ENCODE measurements at places on chromosomes 16 and 17.
A peak's percentile ranks its signal among the peaks of the same experiment; 100 is the strongest.

DNA sequence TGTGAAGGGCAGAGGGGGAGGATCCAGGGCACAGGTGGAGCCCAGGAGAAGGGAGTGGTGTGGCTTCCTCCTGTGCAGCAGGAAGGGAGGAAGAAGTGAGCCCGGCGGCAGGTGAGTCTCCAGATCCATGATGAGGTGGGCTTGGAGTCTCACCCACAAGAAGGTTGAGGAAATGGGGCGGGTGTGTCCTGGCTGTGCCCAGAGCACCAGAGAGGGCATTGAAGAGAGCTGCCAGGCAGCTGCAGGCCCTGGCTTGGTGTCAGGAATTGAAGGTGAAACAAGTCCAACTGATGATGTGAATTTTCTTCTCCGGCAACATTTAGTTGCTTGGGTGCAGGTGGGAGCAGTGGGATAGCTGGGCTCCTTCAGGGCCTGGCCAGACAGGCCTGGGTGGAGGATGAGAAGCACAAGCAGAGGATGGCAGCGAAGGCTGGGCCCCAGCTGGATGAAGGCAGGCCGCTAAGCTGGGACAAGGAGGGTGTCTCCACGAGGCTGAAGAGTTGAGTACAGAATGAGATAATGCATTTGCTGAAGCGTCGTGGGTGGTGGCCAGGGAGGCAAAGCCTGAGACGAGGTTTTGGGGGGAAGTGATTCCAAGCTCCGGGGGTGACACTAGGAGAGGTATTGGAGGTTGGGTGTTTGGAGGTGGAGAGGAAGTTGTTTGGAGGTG, 18.3 kb downstream of the NT5M start:
- DNase-seq = no peak

DNA sequence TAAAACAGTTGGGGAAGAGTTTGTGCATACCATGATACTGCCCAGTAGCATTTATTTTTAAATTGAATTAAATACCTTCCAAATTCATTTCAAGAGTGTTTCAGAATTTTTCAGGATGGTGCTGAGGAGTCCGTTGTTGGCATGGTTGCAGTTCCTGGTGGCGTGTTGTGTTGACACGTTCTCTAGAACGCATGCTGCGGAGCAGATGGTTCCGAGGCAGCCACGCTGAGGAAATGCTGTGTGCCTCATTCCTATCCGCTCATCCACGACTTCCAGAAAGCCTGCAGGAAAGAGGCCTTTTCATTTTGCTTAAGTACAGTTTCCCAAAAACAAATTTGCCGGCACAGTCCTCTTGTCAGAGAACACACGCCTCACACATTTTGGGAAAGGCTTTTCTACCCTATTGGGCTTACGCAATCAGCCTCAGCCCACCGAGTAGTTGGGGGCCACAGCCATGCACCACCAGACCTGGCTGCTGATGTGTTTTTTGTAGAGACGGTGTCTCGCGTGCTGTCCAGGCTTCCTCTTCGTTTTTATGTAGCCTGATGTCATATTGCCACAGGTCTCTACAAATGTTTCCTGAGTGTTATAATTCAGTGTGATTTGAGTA, 32.1 kb upstream of the IL17C start:
- no peak for DNase-seq

DNA sequence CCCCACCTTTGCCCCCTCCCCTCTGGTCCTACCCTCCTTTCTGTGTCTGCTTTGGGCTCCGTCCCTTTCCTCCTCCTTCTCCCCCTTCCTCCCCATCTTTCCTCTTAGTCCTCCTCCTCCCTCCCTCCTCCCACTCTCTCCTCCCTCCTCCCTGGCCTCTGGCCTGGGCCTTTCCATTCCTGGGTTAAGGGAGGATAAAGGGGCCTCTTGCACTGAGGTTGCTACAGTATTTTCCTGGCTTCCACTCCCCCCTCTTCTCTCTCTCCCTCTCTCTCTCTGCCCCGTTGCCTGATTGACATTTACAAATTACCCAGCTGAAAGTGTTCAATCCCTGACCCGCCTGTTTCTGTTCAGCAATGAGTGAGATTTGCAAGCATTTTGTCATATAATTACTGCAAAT, 44.0 kb downstream of the MRM1 start:
- no peak for DNase-seq

- DNase-seq = no peak
These were observed 40.4 kb upstream of the NDRG4 start for GRCh38 chr16:58459344-58460218.

DNA sequence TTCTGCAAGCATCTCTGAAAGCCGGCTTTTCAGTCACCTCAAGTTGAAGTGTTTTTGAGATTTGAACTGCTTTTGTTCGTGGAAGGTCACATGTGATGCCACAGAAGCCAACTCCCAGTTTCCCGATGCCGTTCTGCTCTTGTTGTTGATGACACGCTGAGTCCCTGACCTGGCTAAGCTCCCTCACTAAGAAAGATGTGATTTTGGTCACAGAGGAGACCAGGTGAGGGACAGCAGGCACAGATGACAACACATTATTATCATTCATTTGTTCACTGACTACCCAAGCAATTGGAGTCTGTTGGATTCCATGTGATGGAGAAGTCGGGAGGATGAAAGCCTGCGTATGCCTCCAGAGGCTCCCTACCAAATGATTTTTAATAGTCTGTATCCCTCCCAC, 822.4 kb upstream of the RBFOX1 start:
- no peak for DNase-seq

DNA sequence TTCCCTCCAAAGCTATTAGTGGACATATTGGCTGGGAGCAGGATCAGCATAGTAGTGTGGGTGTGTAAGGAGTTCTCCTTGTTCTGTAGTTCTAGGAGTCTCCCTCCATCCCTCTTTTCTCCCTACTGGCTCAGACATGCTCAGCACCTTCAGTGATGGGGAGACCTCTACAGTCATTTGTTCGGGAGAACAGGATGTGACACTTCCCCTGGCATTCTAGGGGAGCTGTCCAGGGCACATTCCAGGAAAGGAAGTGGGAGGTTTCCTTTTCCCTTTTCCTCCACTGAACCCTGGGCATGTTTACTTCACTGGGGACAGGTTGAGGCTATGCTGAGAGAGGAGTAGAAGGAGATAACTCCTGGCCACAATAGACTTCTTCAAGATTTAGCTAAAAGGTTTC, 86.5 kb downstream of the MYH13 start:
- no peak for DNase-seq

DNA sequence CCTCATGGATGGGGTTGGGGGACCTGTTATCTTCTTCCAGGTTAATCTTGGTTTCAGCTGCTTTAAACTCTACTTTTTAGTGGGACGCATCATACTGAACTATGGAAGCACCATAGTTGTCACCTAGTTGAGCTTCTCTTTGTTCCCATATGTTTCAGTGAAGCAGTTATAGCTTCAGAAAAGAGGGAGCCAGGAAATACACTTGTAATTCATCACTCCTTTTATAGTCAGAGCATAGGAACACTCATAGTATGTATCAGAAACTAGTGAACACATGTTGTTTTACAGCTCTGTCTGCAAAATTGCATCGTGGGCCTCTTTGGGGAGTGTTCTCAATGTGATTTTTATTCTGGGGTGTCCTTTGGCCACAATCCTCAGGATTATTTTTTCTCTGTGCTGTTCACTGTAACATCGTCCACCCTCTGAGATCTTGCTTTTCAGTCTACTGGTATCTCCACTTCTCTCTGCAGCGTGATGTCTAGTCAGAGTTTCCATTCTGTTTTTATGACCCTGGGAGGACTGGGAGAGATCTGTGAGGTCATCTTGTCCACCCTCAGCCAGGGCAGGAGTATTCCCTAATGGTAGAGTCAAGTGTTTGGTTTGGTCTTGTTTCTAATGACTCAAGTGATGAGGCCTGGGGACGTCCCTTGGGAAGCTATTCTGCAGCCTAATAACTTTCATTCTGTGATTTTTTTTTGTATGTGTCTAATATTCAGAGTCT, 585.4 kb downstream of the WWOX start:
- peak; percentile 93 for DNase-seq

DNA sequence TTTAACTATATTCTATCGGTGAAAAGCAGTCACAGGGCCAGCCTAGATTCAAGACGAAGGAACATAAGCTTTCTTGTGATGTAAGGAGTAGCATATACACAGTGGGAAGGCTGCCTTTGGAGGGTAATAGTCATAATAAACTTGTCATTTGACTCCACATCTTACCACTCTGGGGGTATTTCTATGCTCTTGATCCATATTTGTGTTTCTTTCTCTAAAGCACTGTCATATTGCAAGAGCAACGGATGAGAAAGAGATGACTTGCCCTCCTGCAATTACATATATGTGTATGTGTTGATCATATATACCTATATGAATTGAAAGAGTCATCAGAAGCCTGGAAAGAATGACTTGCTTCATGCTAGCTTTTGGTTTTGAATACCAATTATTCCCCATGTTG, 225.4 kb upstream of the HS3ST3A1 start:
- DNase-seq = no peak

DNA sequence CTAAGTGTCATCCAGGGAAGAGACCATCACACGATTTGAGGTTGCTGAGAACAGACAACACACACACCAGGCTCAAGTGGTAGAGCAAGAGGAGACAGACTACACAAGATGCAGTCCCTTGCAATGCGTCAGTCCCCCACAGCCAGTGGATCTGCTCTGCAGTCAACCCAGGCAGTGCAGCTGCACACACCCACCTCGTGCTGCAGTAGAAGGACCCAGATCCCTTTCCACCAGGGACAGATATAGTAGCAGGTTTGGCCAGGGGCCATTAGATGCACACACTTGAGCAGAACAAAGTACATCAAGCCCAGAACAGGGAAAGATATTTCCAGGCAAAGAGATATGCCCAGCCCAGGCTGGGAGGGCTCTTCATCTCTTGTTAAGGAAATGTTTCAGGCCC, 112.9 kb downstream of the GRIN2A start:
- DNase-seq = peak; percentile 14

GRCh38 chr17:70539132-70539924, 370.0 kb downstream of the KCNJ2 start:
- peak; percentile 59 for DNase-seq

GRCh38 chr16:64700628-64701027, 421.2 kb downstream of the CDH11 start:
- no peak for DNase-seq

GRCh38 chr17:44235583-44235936, 16.1 kb upstream of the UBTF start:
- no peak for DNase-seq

- DNase-seq = no peak
These were observed 10.1 kb downstream of the CA10 start for GRCh38 chr17:52148288-52148968.

DNA sequence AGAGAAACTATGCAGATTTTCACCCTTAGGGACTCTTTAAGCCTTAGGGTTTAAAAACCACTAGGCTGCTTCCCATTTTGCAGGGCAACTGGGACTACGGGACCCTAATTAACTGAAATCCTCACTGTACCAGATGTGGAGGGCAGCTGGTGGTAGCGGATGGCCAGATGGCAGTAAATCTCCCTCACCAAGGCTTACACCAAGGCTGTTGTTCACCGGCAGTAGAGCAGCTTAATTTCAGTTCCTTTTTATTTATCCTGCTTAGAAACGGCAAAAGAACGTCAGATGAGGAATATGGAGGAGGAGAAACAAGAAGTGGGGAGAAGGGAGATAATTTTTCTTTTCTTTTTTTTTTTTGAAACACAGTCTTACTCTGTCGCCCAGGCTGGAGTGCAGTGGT, 6.5 kb downstream of the ABHD15 start:
- peak; percentile 40 for DNase-seq

DNA sequence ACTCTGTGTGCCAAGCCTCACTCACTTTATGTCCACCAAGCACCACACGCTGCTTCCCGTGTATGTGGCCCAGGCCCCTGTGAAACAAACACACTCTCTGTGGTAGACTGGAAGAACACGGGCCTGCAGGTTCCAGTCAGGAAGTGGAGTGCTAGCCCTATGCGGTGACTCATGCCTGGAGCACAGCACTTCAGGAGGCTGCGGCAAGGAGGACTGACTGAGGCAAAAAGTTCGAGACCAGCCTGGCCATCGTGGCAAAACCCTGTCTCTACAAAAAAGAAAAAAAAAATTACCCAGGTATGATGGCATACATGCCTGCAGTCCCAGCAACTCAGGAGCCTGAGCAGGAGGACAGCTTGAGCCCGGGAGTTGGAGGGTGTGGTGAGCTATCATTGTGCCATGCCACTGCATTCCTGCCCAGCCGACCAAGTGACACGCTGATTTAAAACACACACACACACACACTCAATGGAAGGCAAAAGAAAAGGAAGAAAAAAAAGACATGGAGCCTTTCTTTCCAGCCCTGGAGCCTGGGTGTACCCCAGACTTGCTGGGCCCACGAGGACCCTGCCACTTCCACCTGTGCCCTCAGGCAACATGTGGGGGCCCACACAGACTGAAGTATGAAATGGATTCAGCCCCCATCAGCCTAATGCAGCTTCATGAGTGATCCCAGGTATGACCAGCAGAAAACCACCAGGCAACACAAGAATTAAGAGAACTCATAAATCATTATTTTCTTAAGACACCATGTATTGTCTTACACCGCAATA, 126.6 kb downstream of the ANKRD11 start:
- peak; percentile 38 for DNase-seq

DNA sequence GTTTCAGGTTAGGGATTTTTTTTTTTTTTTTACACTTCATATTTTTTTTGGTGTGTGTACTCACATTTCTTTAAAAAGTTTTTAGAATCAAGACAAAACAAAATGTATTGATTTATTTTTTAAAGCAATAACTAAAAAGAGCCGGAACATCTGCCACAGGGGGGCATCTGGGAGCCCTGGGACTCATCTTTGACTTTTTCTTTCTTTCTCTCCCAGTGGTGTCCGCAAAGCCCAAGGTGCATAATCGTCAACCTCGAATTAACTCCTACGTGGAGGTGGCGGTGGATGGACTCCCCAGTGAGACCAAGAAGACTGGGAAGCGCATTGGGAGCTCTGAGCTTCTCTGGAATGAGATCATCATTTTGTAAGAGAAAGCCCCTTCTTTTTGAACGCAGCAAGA, 36.3 kb downstream of the WWP2 start:
- no peak for DNase-seq

GRCh38 chr16:2913603-2914002, 1.9 kb downstream of the FLYWCH1 start:
- DNase-seq = no peak

GRCh38 chr16:66359012-66359411, 7.5 kb upstream of the CDH5 start:
- DNase-seq = no peak

DNA sequence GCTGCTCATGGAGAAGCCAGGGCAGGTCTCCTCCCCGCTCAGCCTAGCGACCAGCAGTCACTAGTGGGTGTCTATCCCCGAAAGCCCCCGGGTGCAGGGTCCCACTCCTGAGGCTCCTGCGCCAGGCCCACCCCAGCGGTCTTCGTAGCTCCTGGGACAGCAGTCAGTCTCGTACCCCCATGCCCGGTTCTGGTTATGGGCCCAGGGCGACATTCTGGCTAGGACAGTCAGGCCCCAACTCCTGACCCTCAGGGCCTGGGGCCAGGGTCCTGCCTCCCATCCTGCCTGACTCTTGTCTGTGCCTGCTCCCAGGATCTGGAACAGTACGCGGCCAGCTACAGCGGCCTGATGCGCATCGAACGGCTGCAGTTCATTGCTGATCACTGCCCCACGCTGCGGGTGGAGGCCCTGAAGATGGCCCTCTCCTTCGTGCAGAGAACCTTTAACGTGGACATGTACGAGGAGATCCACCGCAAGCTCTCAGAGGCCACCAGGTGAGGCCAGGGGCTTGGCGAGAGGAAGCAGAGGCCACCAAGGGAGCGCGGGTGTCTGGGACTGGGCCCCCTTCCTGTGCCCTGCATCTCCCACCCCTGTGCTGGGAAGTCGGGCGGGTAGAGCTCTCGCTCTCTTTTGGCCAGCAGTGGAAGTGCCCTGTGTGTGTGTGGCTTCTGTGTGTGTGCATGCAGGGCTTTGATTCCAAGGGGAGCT, 2.0 kb downstream of the GPS1 start:
- DNase-seq = no peak

Measured in muscle of leg (tissue), 16 donors.